Upper lobe of right lung (tissue), 1 donor: ENCODE measurements at places on chromosomes 16 and 17. TPM values are rescaled to one million over a fixed set of nuclear protein-coding genes. Genes with fewer than 3 reads are reported as not detected.

GRCh38 chr16:2707368-2708289 is 12.4 kb downstream of the PRSS27 start:
- DNase-seq, result no peak

DNA sequence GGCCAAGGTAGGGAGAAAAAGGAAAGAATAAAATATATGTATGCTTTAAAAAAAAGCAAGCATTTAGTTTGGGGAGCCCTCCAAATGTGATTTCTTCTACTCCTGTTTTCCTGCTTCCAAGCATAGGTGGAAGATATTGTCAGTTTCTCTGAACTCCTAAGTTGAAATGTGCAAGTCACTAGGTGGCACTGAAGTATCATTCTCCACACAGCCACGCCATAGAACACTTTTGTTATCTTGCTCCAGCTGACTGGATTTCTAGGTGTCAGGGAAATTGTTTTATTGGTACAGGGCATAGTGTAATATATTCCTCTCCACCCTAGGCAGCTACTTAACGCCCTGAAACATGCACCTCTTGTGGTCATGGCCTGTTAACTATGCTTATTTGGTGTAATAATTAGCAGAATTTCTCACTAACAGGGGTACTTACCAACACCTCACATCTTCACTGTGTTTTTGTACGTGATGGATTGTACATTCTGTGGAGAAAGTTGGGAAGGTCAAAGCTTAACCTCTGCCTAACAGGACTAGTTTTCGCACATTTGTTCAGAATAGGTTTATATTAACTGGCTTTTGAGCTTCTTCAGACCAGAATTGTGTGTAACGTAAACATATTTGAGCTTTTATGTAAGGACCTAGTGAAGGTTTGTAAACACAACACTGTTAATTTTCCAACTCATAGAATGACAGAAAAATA is 69.3 kb downstream of the FTO start:
- DNase-seq, result no peak

DNA sequence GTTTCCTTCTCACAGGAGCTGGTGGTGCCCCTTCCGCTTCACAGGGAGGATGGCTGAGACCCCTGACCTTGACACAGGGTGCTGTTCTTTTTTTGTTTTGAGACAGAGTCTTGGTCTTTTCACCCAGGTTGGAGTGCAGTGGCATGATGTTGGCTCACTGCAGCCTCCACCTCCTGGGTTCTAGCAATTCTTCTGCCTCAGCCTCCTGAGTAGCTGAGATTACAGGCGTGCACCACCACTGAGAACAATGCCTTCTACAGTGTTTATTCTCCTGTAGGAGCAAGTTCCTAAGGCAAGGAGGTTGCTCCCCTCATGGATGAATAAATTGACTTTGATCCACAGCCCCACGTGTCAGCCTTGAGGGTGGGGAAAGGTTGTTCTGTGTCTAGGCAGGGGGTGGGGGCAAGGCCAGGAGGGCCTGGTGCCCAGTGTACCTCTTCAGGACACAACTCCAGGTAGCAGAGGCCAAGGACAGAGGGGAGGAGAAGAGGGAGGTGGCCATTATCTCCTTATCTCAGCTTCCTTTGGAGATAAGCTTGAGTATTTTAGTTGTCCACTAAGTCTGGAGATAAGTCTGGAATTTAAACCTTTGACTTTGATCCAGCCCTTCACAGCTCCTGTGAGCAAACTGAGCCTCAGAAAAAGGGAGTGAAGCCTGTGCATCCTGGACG is 159.4 kb downstream of the SEC14L1 start:
- no peak for DNase-seq

DNA sequence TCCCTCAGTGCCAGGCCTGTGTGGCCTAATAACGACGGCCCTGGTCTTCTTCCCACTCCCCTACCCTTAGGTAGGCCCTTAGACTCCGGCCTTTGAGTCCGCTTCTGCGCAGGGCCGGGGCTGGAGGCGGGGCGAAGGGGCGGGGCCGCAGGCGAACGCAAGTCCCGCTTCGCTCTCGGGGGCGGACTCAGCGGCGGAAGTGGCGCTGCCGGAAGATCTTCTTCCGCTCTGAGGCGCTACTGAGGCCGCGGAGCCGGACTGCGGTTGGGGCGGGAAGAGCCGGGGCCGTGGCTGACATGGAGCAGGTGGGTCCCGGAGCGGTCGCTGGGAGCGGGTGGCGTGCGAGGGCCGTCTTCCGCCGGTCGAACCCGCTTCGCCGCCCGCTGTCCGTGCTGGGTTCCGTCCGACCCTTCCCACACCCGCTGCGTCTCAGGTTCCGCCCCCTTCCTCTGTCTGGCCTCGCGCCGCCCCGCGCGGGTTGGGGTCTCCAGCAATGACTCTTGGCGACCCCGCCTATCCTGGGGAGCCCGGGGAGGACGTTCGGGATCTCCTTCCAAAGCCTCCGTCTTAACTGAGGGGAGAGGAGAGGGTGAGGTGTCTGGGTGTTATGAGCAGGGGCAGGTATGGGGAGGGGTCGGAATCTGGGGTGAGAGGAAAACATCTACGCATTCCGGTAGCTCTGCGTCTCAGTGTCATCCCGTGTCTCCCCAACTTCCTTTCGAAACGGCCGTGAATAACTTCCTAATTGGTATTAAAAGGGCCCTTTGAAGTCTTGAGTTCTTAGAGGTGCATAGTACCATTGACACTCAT is at the start of gene STARD3:
Gene STARD3 (plus strand): TSS at position 218 of the 810 bp plus-strand sequence. CDS start 16,388 bp downstream, outside the sequence.
- DNase-seq, result peak; percentile 97

DNA sequence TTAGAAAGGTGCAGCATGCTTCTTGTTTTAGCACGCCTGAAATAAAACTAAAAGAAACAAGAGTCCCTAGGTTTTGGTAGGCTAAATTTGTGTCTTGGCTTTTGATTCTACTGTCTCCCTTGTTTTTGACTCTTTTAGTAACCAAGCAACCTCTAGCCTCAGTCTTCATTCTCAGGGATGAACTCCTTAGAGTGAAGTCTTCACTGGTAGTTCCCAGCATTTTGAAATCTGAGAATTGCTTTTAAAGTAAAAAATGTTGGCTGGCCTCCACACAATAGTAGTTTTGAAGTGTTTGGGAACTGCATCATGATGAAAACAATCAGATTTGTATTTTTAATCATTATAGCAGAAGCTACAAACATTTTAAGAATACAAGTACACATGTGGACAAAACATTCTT is 6.1 kb upstream of the CDR2 start:
- DNase-seq, result no peak

KIF2B gene
- total RNA-seq, result not detected

BPTF gene
- total RNA-seq, result 91.8 TPM
